ENCODE measurements at places on chromosomes 1 and 21.
A peak's percentile ranks its signal among the peaks of the same experiment; 100 is the strongest.

DNA sequence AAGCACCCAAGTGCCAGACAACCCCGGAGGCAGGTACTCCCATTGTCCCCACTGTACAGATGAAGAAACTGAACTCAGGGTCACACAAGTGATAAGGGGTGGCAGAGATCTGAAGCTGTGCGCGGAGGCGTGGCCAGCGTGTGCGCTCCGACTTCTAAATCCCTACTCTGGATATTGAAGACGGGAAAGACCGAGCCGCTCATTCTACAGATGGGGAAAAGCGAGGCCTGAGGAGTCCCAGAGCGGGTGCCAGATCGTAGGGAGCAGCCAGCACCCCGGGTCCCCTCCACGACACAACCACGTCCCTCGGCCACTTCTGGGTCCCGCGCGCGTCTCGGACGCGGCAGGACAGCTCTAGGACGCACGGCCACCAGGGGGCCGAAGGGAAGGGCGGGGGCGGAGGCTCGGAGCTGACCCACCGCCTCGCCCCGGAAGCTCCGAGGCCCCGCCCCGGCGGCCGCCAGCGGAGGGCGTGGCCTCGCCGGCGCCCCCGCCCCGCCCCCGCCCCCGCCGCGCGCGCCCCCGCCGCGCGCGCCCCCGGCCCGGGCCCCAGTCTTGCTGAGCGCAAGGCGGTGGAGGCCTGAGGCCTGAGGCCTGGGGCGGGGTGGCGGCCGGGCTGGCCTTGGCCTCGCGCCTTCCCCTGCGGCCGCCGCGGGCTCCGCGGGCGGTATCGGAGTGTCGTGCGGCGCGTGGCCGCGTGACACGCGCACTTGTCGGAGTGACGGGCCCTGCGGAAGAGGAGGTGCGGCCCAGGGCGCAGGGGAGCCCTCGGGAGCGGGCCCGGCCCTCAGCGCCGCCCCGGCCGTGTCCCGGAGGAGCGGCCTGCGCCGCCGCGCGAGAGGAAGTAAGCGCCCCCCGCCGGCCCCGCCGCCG, at the start of gene H6PD:
TSS of gene H6PD (plus strand) at position 552 of the 873 bp plus-strand sequence. CDS start 10,161 bp downstream, outside the sequence.
- DNase-seq: no peak

DNA sequence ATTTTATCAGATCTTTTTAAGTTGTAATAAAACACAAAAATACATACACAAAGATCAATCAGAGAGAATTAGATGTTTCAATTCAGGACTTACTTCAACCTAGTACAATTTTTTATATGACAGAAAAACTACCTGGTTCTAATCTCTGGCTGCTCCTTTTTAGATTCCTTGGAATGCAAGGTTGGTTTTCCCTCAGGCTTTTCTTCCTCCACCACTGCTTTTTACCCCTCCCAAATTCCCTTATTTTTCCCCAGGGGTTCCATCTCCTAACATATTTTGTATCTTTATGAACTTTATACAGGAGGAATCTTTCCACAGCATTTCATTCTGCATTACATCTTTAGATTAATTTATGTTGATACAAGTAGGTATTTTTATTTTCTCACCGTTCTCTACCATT, 33.2 kb downstream of the PIK3R3 start:
- no peak for DNase-seq

- no peak for DNase-seq
These were observed 20.6 kb downstream of the IPO9 start for GRCh38 chr1:201849372-201850052.

DNA sequence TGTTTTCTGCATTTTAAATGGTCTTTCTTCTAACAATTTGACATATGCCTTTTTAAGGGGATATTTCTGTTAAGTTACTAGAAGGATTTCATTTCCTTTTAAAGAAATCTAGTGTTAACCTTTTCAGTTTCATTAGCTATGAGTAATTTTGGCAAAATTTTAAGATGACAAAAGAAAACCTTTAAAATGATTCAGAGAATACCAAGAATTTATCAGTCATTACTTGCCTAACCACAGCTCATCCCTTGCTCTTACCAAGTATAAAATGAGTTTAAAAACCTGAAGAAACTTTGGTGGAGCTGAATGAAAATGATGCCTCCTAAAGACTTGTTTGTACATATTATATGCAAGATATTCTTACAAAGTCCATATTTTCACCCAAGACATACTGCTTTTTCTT, 101.7 kb downstream of the NEK7 start:
- DNase-seq: peak; percentile 13

DNA sequence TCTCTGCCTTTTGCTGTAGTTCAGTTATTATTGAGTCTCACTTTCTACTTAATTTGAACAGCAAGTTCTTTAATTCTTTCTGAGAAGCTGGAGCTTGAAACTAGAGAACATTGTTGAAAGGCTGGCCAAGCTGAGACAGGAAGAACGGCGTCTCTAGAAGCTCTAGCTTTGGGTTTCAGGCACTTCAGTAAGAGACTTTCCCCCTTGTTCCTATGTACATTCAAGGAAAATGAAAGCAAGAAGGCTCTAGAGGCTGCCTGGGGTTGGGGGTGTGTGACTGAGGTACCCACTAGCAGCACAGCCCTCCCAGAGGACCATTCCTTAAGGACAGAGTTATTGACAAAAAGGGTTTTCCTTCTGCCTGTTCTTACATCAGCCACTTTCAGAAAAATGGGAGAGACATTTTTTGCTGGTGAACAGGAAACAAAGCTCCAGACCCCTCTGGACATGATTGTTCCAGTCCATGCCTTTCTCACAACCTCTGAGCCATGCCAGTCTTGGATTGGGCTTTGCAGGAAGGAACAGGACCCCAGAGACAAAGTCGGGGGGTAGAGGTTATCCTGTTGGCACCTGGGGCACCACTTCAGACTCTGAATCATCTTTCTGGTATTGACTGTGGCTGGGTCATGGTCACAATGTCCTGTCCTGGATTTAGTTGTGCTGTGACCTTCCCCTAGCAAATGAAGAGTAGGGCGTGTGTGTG, 63.1 kb downstream of the LAMC2 start:
- DNase-seq: no peak

DNA sequence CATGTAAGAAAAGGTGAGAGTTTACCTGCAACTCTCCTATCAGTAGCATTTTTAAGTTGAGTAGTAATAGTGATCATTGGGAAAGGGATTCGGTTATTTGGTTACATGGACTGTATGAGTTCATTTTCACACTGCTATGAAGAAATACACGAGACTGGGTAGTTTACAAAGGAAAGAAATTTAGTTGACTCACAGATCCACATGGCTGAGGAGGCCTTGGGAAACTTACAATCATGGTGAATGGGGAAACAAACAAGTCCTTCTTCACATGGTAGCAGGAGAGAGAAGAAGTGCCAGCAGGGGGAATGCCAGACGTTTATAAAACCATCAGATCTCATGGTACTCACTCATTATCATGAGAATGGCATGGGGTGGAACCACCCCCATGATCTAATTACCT, 59.3 kb upstream of the FBXO28 start:
- DNase-seq: no peak

- DNase-seq: no peak
These were observed 9.8 kb downstream of the PPFIA4 start for GRCh38 chr1:203036135-203036534.

GRCh38 chr21:20108976-20109540, 889.2 kb upstream of the NCAM2 start:
- DNase-seq: no peak

GRCh38 chr1:177864538-177865305, 105.1 kb downstream of the SEC16B start:
- DNase-seq: no peak

DNA sequence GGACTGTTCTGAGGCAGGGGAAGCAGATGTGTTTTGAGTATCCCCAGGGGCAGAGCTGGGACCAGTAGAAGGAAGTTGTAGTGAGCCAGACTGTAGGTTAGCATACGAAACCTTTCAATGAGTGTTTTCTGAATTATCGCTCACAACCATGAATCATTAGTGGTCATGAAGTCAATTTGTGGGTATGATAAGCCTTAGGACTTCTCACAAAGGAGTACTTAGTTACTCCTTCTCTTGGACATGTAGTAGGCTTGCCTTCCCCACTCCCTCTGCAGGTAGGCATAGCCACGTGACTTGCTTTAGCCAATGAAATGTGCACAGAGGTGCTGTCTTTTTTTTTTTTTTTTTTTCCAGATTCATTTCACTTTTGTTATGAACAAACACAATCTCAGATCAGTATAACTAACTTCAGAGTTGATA, 23.9 kb upstream of the FAAH start:
- DNase-seq: no peak

DNA sequence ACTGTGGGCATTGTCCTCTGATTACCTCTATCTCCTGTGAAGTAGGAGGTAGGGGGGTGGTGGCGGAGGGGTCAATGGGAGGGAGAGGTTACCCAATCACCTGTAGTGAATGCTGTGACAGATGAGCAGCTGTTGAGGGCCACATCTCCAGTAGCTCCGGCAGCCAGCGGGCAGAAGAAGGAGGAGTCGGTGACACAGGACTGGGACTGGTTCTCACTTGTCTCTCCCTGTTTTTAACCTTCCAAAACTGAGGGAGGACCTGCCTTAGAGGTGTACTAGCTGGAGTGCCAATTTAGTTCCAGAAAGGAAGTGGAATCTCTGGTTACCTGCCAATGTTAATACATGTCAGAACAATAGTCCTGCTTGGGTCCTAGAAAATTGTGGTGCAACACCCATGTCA, 56.2 kb upstream of the ENAH start:
- DNase-seq: no peak

DNA sequence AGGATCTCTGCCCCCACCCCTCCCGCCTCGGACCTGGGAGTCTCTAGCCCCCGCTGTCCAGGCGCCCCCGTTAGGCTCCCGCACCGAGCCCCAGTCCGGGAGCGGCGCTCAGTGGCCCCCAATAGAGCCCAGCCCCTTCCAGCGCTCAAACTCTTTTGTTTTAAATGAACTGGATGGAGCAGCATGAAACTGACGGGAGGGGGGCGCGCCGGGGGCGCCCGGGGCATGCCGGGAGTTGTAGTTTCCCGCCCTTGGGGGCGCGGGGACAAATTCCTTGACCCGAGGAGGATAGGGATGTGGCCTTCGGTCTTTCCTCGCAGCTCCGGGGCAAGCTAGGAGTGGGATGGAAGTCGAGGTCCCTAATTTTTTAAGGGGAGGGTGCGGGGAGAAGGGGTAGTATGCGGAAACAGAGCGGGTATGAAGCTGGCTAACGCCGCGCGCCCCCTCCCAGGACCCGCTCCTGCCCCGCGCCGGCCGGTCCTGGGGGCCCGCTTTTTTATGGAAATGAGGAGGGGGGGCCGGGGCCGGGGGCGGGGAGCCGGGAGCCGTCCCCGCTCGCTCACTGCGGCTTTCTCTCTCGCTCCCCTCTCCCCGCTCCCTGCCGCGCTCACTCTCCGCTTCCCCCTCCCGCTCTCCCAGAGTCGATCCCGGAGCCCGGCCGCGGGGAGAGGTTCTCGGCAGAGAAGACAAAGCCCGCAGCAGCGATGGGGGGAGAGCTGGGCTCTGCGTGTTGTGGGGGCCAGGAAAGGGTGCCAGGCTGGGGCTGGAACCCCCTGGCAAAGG, at the start of gene MEX3A:
TSS of gene MEX3A (minus strand) at position 157 of the 783 bp plus-strand sequence. CDS start 467 bp downstream, outside the sequence.
- peak; percentile 41 for DNase-seq

DNA sequence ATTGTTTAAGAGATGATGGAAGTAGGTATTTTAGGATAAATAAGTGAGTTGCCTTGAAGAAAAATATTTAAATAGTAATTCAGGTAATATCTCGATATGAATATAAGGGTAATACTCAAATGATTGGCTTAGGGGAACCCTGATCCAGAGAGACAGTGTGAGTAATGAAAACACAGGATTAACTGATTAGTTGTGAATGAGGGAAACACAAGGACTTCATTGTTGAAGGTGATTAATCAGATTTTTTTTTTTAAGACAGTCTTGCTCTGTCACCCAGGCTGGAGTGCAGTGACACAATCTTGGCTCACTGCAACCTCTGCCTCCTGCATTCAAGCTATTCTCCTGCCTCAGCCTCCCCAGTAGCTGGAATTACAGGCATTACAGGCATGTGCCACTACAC, 12.7 kb downstream of the SLC25A33 start:
- DNase-seq: no peak

GRCh38 chr1:174358344-174358743, 89.4 kb upstream of the GPR52 start:
- DNase-seq: no peak

Measured in SW 1271 (cell line).